ENCODE measurements at places on chromosomes 6 and 20.

DNA sequence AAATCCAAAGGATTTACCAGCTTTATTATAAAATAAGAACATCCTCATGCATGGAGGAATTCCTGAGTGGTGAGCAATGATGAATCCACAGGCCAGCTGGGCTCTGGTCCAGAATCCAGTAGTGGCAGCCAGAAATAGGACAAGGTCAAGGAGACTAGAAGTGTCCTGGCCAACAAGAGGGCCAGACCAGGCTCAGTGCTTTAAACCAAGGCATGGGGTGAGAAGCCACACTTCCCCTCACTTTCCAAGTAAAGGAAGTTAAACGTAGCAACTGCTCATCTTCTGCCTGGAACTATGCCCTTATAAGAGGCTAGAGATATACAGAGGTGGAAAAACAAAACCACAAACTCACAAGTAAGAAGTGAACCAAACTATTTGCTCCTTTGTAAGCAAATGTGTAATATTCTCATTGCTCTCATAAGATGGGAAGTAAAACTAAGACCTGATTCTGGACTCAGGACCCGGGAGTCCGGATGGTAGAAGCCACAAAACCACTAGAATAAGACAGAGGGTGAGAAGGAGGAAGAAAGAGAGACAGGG lies 253.2 kb downstream of the UST start:
- DNase-seq = no peak

- DNase-seq = no peak
Observed at GRCh38 chr6:15499125-15499524, 163.7 kb downstream of the DTNBP1 start.

DNA sequence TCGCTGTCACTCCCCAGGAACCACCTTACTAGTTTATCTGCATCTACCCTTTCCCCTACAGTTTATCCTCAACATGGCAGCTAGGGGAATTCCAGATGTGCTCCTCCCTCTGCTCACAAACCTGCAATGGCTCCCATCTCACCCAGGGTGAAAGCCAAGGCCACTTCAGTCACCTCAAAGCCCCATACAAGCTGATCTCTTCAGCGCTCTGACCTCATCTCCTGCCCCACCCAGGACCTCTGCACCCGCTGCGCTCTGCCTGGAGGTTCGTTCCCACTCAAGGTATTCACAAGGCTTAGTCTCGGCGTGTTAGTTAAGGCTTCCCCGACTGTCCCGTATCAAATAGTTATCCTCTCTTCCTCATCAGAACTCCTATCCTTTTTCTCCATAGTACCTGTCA lies 28.6 kb upstream of the SPDEF start:
- no peak for DNase-seq

DNA sequence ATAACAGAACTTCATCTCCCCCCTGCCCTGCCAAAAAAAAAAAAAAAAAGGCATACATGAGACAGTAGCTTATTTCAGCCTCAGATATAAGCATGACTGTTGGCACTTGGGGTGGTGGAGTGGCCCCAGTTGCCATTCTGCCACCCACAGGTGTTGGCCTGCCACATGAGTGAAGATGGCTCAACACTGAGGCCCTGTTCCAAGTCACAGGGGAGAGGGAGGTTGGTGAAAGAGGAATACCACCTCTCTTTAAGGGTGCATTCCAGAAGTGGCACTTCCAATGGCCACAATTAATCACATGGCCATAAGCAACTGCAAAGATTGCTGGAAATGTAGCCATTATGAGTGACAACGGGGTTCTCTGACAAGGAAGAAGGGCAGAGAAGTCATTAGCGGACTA lies 61.9 kb upstream of the JARID2 start:
- DNase-seq = no peak

GRCh38 chr6:87066449-87067333 lies 28.2 kb downstream of the CGA start:
- no peak for DNase-seq

GRCh38 chr20:25087186-25087929 lies 5.4 kb upstream of the VSX1 start:
- DNase-seq = no peak

DNA sequence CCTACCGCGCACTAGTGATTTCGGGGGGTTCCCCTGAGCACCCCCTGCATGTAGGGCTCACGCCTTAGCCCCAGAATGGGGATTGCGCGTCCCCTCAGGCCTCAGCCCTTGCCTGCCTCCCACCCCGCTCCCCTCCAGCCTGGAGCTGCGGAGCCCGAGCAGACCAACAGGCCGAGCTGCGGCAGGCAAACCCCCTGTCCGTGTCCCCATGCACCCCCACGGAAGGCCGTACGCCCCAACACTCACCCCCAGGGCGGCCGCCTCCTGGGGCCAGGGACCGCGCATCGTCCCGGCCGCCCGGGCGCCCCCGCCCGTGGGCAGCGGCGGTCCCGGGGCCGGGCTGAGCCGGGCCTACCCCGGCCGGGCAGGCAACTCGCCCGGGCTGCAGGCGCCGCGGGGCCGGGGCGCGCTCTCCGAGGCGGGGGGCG lies 1.2 kb upstream of the KCNB1 start:
- no peak for DNase-seq

GRCh38 chr6:35919085-35919826 lies 1.6 kb downstream of the SRPK1 start:
- no peak for DNase-seq

DNA sequence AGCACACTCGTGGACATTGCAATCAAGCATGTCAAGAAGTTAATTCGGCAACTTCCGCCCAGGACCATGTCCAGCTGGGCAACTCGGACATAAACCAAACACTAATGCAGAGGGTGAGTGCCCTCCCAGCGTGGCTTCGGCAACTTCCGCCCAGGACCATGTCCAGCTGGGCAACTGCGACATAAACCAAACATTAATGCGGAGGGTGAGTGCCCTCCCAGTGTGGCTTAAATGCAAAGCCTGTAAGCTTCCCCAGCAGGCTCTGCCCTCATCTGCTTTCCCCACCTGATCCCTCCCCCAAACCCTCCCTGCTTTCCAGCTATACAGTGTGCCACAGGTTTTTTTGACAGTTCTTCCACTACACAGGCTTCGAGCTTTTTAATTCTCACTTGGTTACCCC lies 143.4 kb downstream of the PXDC1 start:
- DNase-seq = no peak

DNA sequence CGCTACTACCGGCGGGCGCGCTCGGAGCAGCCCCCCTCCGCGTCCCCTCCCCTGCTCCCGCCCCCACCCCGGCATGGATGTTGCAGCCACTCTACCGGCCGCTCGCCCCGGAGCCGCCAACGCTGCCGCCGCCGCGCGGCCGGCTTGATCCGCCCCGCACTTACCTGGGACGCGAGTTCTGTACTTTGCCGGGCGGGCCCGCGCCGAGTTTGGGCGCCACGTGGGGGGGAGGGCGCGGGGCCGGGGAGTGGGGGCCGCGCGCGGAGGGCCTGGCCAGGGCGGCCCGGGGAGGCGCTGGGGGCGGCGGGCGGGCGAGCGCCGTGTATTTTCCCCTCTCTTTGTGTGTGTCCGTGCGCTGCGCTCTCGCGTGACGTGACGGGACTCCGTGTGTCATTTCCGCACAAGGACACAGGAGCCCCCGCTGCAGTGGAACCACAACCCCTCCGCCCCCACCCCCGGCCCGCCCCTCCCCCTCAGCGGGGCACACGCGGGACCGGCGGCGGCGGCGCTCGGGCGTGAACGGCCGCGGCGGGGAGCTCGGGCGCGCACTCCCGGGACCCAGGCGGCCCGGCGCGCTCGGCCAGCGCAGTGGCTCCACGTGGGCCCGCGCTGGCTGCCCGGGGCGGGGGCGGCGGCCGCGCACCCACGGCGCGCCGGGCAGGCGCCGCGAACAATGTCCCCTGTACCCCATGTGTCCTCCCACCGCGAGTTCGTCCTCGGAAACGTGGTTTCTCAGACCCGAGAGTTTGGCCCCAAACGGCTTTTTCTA lies at the start of gene BEND3:
Gene BEND3 (minus strand): TSS at position 590 of the 769 bp plus-strand sequence. CDS start 16,230 bp downstream, outside the sequence.
- peak; percentile 6 for DNase-seq

Data from amygdala (tissue), 56 donors.